ENCODE measurements at places on chromosomes 11 and 22.

DNA sequence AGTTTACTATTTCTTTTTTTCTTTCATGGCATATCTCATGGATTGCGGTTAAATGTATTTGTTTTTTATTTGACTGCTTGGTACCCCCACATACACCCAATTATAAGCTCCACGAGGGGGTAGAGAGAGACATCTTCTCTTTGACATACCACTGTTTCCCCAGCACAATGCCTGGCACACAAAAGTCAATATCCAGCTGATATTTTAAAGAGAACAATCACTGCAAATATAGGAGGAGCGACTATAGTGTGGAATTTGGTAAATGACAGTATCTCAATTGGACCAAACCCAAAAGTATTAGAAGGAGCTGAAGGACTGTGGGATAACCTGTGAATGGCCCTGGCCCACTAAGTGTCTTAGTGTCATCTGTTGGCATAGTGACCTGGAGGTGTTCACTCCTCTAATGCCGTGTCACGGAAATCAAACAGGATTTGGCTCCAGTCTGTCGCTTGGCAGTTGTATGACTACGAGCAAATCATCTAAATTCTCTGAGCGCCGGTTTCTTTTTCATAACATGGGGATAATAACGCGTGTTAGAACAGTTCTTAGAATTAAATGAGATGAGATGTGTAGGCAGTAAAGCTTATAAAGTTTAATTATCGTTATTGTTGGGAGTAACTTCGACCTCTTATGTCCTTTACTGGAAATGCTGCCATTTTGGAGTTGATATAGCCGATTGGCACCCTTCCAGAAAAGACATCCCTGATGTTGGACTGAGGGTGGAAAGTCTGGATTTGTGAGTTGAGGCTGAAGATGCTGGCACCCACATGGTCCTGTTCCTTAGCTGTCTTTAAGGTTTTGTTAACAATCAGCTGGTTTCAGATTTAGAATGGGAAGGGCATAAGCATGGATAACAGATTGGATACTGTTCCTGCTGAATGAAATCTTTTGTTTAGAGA, 144.5 kb downstream of the DBX1 start:
- no peak for DNase-seq

DNA sequence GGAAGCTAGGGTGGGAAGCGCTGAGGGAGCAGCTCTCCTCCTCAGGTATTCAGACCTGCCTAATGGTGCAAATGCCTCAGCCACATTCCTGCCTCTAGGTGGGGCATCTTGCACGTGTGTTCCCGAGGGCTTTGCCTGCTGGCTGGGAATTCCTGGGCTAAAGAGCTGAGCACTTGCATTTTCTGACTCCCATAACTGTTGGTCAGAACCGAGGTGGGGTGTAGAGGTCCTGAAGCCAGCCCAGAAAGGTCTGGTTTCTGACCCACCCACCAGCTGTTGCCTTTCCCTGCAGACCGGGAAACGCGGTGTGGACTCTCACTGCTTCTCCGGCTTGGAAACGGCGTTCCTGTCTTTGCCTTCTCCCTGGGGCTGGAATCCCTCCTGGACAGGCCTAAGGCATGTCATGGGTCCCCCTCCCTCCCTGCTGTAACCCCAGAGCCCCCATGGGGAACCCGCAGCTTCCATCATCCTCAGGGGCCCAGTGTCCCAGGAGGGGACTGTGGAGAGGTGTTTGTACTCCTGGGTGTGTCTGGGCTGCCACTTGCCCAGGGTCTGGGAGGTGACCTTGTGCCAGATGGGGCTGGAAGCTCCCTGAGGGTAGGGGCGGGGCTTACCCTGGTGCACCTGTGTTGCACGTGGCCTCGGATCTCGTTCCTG, 24.0 kb upstream of the SMIM38 start:
- DNase-seq: peak; percentile 63

DNA sequence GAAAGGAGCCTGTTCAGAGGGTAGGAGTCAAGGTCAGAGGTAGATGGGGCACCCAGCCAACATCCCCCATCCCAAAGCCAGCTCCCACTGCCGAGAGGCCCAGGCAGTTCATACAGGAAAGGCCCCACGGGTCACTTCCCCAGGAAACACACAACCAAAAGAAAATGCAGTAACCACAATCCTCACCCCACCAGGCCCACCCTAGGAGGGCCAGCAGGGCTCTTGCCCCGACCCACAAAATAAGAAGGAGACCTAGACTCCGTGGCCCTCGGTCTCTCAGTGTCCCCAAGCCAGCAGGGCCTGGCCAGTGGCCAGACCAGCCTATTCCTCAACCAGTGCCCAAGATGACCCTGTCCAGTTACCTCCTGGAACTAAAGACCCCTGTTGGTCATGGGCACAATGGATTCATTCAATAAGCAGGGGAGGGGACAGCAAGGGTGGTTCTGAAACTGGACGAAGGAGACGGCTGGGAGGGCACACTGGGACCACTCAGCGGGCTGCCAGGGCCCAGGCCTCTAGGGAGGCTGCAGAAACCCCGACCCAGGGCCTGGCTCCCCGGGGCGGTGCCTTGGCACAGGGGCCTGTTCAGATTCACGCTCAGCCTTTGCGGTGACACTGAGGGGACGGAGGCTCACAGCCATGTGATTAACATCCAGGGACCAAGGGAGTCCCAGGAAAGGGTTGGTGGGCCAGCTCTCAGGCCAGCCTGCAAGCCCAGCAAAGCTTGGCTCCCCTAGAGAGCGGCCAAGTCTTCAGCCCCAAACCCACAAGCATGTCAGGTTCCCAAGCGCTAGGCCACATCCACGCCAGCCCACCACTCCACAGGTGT, 5.5 kb downstream of the RAB3IL1 start:
- no peak for DNase-seq

DNA sequence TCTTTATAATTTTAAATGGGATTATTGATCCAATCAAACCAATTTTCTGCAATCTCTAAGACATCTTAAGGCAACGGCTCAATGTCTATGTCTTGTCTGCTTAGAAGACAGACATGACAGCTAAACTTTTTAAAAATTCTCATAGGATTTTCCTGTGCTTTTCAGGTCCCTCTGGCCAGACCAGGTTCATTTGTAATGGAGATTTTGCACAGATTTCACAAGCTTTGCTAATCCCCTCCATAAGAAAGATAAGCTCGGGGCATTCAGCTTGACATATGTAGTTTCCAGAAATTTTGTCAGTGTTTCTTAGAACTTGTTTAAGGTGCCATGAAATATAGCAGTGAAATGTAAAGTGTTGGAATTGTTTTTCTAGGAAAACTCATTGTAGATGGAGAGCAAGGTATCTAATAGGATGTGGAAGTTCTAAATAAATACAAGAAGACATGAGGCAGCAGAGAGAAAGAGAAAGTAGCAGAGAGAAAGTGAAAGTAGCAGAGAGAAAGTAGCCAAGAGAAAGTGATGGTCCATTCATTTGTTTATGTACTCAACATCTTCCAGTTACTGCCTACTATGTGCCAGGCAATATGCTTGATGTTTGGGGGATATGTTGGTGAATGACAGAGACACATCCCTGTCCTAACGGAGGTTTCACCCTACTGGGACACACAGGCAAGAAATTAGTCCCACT, 219.1 kb upstream of the ARHGAP42 start:
- no peak for DNase-seq

- DNase-seq: no peak
These were observed 154.4 kb downstream of the BBOX1 start for GRCh38 chr11:27194976-27195375.

GRCh38 chr22:46010207-46010867, 33.4 kb upstream of the WNT7B start:
- peak; percentile 77 for DNase-seq

DNA sequence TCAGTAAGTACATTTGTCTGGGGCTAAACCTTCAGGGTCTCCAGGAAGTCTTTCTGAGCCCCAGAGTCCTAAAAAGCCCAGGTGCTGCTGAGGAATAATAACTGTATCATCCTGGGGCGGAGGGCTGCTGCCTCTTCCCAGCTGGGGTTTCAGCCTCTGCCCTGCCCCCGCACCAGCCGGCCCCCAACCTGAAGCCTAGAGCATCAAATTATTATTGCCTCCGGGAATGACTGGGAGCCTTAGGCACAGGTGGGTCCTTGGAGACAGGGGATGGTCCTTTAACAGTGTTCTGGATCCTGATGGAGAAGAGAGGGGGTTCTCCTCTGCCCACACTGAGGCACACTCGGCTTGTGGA, 64.4 kb downstream of the BCR start:
- DNase-seq: no peak

DNA sequence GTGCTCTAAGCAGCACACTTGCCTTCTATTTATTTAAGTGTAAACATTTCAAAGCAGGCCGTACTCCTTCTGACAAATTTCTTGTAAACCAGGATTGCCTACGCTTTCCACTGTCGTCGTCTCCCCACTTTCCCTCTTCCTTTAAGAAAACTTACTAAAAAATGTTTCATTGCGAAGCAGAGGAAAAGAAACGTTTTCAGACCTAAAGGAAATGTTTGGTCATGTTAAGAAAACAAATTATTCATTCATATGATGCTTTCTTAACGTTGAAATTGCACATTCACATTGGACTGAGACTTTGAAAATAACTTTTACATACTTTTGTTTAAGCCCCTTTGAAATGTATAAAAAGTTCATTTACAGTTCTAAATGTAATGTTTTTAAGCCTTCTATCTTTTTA, 106.0 kb downstream of the EMSY start:
- DNase-seq: no peak

DNA sequence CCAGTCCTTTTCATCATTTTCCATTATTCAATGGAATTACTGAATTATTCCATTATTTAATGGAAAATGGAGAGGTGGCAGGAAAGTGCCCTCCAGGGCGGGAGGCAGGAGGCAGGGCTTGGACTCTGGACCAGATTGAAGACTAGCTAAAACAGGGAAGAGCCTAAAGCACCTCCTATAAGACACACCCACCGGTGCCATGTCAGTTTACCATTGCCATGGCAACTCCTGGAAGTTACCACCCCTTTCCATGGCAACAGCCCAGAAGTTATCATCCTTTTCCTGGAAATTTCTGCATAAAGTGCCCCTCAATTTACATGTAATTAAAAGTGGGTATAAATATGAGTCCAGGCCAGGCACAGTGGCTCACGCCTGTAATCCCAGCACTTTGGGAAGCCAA, 443.7 kb downstream of the TBC1D22A start:
- DNase-seq: no peak

DNA sequence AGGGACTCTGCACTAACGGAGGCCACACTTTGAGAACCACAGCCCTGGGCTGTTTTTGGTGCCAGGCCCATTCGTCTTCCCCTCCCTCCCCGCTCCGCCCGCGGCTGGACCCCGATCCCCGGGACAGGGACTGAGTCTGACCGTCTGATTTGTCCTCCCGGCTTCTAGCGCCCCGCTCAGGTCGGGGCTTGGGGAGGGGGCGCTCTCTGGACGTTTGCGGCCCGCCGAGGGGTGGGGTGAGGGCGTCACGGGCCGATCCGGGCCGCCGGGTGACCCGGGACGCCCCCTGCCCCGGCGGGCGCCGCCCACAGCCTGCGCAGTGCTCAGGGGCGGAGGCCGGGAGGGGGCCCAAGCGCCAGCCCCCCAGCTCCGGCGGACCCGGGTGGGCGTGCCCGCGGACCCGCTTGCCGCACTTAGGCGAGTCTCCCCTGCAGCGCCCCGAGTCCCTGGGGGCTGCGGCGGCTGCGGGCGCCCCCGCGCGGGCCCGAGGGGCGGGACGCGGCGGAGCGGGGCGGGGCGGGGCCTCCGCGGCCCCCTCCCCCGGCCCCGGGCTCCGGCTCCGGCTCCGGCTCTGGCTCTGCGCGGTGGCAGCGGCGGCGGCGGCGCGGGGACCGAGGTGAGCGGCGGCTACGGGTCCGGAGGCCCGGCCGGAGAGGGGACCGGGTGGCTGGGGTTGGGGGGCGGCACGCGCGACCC, 33.7 kb upstream of the PRR5 start:
- DNase-seq: no peak

- peak; percentile 86 for DNase-seq
These were observed 97.7 kb downstream of the RBFOX2 start for GRCh38 chr22:35930933-35931332.

GRCh38 chr22:43080616-43081015, 8.6 kb downstream of the TTLL1 start:
- no peak for DNase-seq
